Gastrocnemius medialis (tissue), 4 donors: ENCODE measurements at places on chromosomes 11 and 22.

GRCh38 chr11:64447831-64448598, 89.1 kb downstream of the RPS6KA4 start:
- DNase-seq, result peak; percentile 53

GRCh38 chr11:110798201-110798900, 86.1 kb upstream of the ARHGAP20 start:
- DNase-seq, result no peak

- no peak for DNase-seq
Measured at GRCh38 chr11:103338621-103339484, 229.6 kb downstream of the DYNC2H1 start.

DNA sequence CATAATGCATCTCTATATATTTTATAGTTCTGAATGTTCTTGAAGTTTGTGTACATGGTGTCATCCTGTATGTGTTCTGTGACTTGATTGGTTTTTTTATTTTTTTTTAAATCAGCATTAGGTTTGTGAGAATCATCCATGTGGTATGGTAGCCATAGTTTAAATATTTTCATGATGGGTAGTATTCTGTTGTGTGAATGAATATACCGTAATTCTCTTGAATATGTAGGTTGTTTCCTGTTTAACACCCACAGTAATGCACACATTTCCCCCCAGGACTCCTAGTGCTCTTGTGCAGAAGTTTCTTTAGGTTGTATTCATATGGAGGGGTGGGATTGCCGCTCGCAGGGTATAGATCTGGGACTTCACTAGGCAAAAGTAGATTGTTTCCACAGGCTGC, 2.0 kb downstream of the PACS1 start:
- DNase-seq, result no peak

- DNase-seq, result no peak
Measured at GRCh38 chr22:36329254-36330078, 58.3 kb downstream of the MYH9 start.

- no peak for DNase-seq
Measured at GRCh38 chr11:117392001-117392690, 64.5 kb downstream of the CEP164 start.

GRCh38 chr11:105070306-105070705, 25.2 kb upstream of the CARD16 start:
- DNase-seq, result no peak

DNA sequence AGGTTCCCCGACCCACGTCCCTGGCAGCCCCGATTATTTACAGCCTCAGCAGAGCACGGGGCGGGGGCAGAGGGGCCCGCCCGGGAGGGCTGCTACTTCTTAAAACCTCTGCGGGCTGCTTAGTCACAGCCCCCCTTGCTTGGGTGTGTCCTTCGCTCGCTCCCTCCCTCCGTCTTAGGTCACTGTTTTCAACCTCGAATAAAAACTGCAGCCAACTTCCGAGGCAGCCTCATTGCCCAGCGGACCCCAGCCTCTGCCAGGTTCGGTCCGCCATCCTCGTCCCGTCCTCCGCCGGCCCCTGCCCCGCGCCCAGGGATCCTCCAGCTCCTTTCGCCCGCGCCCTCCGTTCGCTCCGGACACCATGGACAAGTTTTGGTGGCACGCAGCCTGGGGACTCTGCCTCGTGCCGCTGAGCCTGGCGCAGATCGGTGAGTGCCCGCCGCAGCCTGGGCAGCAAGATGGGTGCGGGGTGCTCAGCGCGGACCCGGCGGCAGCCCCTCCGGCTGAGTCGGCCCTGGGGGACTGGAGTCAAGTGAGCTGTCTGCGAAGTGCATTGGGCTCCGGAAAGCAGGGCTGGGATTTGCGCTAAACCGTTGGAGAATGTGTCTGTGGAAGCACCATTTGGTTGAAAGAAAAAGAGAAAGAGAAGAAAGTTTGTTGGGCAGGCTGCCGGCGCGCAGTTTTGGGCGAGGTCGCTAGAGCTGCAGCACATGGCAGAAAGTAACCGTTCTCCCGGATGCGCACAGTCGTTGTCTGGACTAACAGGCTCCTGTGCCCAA, at the start of gene CD44:
Gene CD44, plus strand, starts transcription at position 229 of the 779 bp plus-strand sequence. Its CDS starts 133 bp downstream, at position 362.
- peak; percentile 57 for DNase-seq

GRCh38 chr22:22871536-22872278, 15.9 kb upstream of the IGLL5 start:
- no peak for DNase-seq

GRCh38 chr11:73152861-73153483, 10.9 kb upstream of the FCHSD2 start:
- peak; percentile 59 for DNase-seq

DNA sequence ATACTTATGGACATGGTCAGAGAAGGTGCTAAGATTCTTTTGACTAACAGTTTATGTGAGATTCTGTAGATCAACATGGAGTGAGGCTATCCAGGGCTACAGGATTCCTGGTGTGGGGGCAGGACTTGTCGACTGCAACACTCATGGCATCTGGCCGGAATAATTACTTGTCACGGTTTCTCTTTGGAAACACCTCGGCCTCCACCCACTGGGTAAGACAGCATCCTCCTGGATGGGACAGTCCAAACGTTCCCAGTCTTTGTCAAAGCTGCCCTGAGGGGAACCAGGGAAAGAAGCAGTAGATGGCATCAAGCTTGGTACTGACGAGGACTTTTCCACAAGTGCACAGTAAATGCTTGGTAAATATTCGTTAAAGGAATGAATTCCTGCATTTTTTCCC, 762.8 kb downstream of the BRD1 start:
- DNase-seq, result no peak

GRCh38 chr11:75189911-75190310, 39.0 kb downstream of the SLCO2B1 start:
- no peak for DNase-seq

DNA sequence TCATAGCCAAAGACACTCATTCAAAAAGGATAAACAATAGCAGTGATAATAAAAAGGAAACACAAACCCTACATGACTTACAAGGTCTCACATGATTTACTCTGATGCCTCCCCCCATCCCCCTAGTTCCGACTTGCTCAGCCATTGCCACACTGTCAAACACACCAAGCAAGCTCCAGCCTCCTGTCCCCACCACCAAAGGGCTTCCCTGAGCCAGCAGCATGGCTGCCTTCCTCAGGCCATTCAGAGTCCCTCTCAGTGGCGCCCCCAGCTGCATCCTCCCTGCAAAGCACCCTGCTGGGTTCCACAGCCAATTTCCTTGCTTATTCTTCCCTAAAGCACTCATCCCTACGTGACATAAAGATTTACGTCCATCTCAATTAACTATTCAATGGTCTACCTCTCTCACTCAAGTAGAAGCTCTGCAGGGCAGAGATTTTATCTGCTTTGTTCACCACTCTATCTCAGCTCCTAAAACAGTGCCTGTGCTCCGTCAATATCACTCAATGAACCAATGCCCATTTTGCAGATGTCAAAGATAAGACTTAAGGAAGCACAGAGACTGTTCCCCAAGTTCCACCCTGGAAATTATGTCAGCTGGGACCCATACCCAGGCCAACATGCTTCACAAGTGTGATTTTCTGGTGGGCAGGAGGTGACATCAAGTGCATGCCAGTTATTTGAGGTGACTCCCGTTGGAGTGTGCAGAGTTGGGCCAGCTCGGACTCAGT, 106.9 kb downstream of the SYN3 start:
- no peak for DNase-seq

- no peak for DNase-seq
Measured at GRCh38 chr11:14413307-14414069, 54.5 kb upstream of the RRAS2 start.

DNA sequence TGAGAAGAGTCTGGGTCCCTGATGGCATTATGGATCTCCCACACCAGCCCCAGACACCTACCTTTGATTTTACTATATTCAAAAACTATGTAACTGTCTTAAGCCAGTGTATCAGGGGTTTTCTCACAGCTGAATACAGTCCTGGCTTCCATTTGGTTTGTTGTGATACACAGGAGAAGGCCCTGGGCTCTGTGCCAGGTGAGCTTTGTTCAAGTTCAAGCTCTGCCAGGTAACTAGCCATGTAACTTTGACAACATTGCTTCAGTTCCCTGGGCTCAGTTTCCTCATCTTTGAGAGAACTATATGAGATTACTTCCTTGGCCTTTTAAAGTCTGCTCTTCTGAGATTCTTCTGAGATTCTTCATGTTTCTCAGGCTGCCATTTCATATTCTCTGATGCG, 327.5 kb upstream of the TENM4 start:
- no peak for DNase-seq

DNA sequence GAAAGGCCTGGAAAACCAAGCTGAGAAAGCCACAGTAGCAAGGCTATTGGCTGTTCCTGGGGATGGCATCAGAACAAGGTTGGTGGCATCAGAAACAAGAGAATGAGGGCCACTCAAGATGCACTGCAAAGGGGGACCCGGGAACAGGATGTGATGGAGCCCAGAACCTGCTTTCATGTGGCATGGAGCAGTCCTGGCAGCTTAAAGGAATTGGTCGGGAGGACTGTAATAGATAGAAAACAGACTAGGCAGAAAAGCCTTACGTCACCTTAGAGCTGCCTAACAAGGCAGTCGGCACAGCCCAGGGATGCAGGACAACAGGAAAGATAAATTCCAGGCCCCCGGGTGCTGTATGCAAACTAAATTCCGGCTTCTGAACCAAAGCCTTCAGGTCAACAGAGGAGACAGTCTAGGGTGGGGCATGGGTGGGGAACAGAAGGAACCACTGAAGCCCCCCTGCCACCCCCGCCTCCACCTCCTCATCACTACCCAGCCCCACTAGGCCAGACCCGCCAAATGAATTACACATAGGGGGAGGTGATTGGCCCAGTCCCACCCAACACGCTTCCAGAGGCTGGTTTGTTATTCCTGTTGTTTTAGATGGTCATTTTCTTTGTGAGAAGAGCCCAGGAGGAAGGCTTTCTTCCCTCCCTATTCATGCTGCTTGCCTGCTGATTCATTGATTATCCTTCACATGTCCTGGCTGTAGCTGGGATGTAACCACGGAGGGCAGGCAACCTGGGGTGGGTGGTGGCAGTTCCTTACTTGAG, 25.7 kb upstream of the LRRC55 start:
- no peak for DNase-seq

DNA sequence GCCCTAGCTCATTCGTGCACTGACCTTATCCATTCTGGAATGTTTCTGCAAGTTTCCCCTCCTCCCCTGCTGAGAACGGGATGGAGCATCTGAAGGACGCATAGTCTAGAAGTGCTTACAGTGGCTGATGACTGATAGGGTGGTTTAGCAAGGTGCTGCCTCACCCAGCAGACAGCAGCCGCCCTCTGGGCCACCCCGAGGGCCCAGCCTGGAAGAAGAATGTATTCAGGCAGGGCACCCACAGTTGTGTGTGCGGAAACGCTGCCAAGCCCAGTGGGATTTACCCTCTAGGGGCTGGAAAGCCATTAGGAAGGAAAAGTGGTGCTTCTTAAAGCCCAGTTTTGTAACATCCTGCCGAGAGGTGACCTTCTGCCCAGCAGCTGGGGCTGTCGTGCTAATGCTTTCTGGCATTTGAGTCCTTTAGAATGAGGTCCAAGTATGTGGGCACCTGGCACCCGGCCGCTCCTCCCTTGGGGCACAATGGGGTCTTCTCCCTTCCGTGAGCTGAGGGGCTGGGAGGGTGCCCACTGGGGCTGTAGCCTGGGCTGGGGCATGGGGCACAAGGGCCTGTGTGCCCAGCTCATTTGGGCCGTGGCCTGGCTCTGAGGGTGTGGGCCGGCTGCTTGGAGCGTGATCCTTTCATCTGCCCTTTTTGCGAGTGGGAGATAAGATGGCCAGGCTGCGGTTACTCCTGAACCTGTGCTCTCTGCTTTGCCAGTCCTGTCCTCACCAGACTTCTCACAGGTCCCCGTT, 14.4 kb downstream of the FBLN1 start:
- DNase-seq, result no peak

- no peak for DNase-seq
Measured at GRCh38 chr22:44276706-44277356, 35.9 kb downstream of the SHISAL1 start.

DNA sequence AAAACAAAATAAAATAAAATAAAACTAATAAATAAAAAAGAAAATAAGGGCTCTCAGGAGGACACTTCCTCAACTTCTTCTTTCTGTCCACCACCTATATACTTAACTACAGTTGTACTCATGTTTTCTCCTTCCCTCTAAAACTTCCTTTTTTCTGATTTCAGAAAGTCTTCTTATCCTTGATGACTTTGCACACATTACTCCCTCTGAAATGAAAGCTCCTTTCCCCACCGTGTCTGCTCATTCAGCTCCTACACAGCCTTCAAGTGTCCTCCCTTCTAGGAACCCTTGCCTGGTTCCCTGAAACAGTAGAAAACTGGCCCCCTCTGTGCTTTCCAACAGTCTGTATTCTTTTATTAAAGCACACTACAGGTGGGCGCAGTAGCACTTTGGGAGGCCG, 18.3 kb upstream of the DDX17 start:
- DNase-seq, result no peak

DNA sequence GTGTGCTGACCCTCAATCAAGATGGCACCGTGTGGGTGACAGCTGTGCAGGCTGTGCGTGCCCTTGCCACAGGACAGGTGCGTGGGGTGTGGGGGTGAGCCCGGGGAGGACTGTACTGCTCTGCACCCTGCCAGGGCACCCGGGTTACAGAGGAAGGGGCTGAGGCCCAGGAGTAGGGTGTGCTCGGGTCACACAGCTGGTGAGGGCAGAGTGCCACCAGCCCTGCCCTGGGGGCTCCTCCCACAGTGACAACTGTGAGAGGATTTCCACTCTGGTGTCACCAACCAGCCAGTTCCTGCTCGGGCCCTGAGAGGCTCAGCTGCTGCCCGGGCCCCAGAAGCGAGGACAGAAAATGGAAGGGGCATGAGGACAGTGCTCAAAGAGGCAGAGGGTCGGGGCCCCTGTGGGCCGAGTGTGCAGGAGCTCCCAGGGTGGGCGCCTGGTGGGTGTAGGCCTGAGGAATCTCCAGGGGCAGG, 20.5 kb downstream of the TRMU start:
- DNase-seq, result no peak

GRCh38 chr11:11397036-11397415, 44.0 kb upstream of the CSNK2A3 start:
- DNase-seq, result no peak

DNA sequence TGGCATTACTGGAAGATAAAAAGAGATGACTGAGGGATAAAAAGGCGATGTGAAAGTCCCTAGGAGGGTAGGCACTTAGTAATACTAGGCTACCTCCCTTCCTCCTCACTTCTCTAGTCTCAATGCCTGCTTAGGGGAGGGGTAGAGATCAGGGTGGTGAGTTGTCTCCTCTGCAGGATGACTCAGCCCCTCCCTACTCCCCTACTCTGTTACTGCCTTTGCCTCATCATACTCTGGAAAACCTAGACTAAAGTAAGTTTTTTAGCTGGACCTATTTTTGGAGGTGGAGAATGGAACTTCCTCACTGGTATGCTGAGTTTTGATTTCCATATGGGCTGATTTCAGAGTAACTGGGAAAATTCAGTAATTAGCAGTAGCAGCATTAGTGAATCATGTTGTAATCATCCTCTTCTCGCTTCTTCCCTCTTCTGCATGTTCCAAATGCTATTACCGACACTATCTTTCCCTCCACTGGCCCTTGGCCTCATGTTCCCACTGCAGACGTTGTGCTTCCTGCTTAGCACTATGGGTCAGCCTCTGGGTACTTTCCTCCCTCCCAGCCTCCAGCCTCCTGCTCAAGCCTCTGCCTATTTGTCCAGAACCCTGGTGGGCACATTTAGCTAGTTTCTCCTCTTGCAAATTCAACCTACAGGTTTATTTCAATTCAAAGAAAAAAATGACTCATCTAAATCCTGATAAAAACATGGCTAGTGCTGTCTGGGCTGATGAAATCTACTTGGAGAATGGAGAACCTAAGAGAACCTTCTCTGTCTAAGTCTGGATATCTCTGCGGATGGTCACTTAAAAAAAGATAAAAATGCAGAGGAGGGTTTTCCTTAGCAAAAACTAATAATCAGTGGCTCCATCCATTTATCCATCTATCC, 281.7 kb downstream of the ST3GAL4 start:
- DNase-seq, result no peak

GRCh38 chr22:32574958-32575910, 100.6 kb downstream of the FBXO7 start:
- no peak for DNase-seq
